ENCODE measurements at places on chromosomes 3 and 15.

- DNase-seq: peak; percentile 73
Measured at GRCh38 chr3:16842272-16843270, 42.2 kb upstream of the PLCL2 start.

GRCh38 chr3:72597043-72597442, 251.2 kb downstream of the SHQ1 start:
- DNase-seq: no peak

- no peak for DNase-seq
Measured at GRCh38 chr3:124200407-124200806, 208.5 kb upstream of the ROPN1 start.

DNA sequence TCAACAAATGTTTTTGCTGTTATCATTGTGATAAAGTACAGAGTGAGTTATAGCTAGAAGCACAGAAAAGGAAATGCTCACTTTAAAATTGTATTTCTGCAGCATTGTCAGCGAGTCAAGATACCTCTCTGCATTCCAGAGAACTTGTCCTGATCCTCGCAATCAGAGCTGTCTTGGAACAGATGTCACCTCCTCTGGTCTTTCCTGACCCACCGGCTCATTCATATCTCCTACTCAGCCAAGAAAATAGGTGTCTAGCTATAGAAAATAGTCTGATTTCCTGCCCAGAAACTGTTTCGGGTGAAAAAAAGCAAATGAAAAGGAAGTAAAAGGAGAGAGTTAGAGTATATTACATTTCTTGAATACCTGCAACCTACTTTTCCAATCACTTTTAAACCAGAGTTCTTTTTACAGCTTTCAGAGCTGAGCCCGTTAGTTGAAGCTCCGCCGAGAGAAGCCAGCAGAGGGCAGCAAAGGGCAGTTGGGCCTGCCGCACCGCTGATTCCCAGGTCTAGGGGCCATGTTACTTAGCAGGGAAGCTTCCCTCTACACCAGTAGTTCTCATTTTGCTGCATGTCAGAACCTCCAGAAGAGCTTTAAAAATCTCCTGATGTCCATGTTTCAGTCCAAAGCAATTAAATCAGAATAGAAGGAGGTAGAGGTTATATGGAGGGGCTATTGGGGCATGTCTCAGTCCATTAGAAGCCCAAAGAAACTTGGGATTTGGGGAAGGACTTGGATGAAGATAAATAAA, 185.7 kb upstream of the THRB start:
- DNase-seq: peak; percentile 10

DNA sequence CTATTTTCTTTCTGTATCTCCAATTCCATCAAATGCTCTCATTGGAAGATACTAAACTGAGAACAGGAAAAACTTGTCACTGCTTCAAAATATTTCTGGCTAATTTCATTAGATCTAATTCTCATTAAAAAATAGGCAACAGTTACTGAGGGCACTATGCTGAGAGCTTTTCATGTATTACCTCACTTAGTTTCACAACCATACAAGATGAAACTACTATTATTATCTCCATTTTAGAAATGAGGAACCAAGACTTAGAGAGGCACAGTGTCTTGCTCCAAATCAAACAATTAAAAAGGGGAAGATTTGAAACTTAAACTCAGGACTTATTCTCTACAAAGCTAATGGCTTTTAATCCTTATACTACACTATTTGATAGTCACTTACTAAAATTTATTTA, 7.2 kb upstream of the OTOL1 start:
- DNase-seq: no peak

GRCh38 chr3:46010519-46011113, 15.0 kb upstream of the FYCO1 start:
- DNase-seq: no peak

- no peak for DNase-seq
Measured at GRCh38 chr3:142723665-142723967, 218 bp upstream of the TRPC1 start.

DNA sequence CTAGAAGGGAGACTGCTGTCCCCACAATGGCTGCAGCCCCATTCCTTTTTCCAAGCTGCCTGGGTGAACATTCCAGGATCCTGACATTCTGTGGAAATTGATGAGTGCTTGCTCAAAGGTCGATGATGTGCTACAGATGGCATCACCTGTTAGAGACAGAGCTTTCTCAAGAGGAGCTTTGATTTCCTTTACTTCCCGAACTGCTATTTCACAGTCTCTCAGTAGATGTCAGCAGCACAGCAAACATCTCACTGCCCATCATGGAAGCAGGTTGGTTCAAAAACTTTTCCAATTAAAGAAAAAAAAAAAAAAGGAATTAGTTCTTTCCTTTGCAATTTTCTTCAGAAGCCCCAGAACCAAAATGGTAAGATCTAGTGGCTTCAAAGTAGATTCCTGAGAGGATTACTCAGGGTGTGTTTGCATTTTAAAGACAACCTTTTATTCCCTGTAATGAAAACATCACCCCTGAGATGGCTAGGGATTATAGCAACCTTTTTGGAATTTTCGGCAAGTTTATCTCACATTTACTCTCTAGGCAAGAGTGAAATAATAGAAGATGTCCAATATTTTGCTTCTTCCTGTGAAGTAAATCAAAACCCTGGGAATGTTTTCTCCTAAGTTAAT, 44.8 kb downstream of the POLR2M start:
- no peak for DNase-seq

- DNase-seq: no peak
Measured at GRCh38 chr3:134059035-134059601, 29.4 kb upstream of the SLCO2A1 start.

- DNase-seq: no peak
Measured at GRCh38 chr3:10693457-10693856, 122.6 kb upstream of the SLC6A11 start.

Data from NCI-H1694 (cell line).